Activated T-helper 1 cell treated with anti-CD3 and anti-CD28 coated beads, Interleukin-12 subunit alpha, Interleukin-12 subunit beta, Interleukin-2, Interleukin-4 antibody, amounts not matched to agents 30 ng/mL and 10 ng/mL and 1 ng/mL, durations not matched to agents 14 hours and 24 hours and 36 hours (primary cell): ENCODE measurements at places on chromosomes 12 and 14. TPM values are rescaled to one million over a fixed set of nuclear protein-coding genes. Genes with fewer than 3 reads are reported as not detected.
A peak's percentile ranks its signal among the peaks of the same experiment; 100 is the strongest.

GRCh38 chr12:3216726-3217682 is 139.8 kb downstream of the TSPAN9 start:
- H3K4me1 ChIP-seq: no peaks in the 10 kb centered on the region
- H3K27me3 ChIP-seq: peaks cover 2% of the 10 kb centered on the region
- H3K27ac ChIP-seq: no peak overlapping the region
- no peaks in the 10 kb centered on the region for H3K36me3 ChIP-seq
- DNase-seq: no peak

Gene RPGRIP1
- total RNA-seq: not detected in 2 replicates

GRCh38 chr14:34119107-34119858 is 168.4 kb upstream of the EGLN3 start:
- no peak overlapping the region for H3K27ac ChIP-seq
- H3K4me3 ChIP-seq: no peak overlapping the region
- H3K36me3 ChIP-seq: no peaks in the 10 kb centered on the region
- H3K4me1 ChIP-seq: peaks cover 6% of the 10 kb centered on the region
- DNase-seq: no peak
- peaks cover 18% of the 10 kb centered on the region for H3K27me3 ChIP-seq

GRCh38 chr12:8096281-8096915 is 14.3 kb downstream of the NECAP1 start:
- no peak for DNase-seq
- H3K4me3 ChIP-seq: no peak overlapping the region
- peaks cover 4% of the 10 kb centered on the region for H3K4me1 ChIP-seq
- H3K27me3 ChIP-seq: no peaks in the 10 kb centered on the region
- H3K27ac ChIP-seq: no peak overlapping the region

- no peak overlapping the region for H3K27ac ChIP-seq
- H3K4me3 ChIP-seq: no peak overlapping the region
- H3K36me3 ChIP-seq: peaks cover 1% of the 10 kb centered on the region
- peaks cover 11% of the 10 kb centered on the region for H3K4me1 ChIP-seq
- peaks cover 59% of the 10 kb centered on the region for H3K27me3 ChIP-seq
- no peak for DNase-seq
Measured at GRCh38 chr12:107775093-107775721, 703 bp downstream of the ASCL4 start.

Gene PAPLN
- total RNA-seq: 0.39 and 0.96 TPM in 2 replicates

GRCh38 chr14:23601845-23602180 is 23.2 kb upstream of the JPH4 start:
- peaks cover 2% of the 10 kb centered on the region for H3K27me3 ChIP-seq
- DNase-seq: no peak
- H3K36me3 ChIP-seq: no peaks in the 10 kb centered on the region
- H3K4me1 ChIP-seq: peaks cover 12% of the 10 kb centered on the region

GRCh38 chr14:102591372-102591943 is 991 bp upstream of the RCOR1 start:
- peaks cover 4% of the 10 kb centered on the region for H3K36me3 ChIP-seq
- no peak for DNase-seq
- H3K27ac ChIP-seq: peak overlapping the region; percentile 23
- peaks cover 1% of the 10 kb centered on the region for H3K27me3 ChIP-seq
- H3K4me3 ChIP-seq: peak overlapping the region; percentile 78

GRCh38 chr14:73748858-73749357 is 34.7 kb upstream of the PNMA1 start:
- no peak for DNase-seq
- H3K4me1 ChIP-seq: peaks cover 98% of the 10 kb centered on the region
- H3K4me3 ChIP-seq: peak overlapping the region; percentile 12
- H3K36me3 ChIP-seq: no peaks in the 10 kb centered on the region
- no peaks in the 10 kb centered on the region for H3K27me3 ChIP-seq
- peak overlapping the region; percentile 70 for H3K27ac ChIP-seq

- H3K36me3 ChIP-seq: no peaks in the 10 kb centered on the region
- H3K27ac ChIP-seq: no peak overlapping the region
- no peak for DNase-seq
- H3K4me3 ChIP-seq: no peak overlapping the region
- H3K27me3 ChIP-seq: no peaks in the 10 kb centered on the region
Measured at GRCh38 chr14:104086210-104086660, 735 bp downstream of the ASPG start.

GRCh38 chr14:92103363-92103989 is 2.9 kb downstream of the ATXN3 start:
- H3K27me3 ChIP-seq: no peaks in the 10 kb centered on the region
- H3K4me1 ChIP-seq: peaks cover 43% of the 10 kb centered on the region
- no peak for DNase-seq

DNA sequence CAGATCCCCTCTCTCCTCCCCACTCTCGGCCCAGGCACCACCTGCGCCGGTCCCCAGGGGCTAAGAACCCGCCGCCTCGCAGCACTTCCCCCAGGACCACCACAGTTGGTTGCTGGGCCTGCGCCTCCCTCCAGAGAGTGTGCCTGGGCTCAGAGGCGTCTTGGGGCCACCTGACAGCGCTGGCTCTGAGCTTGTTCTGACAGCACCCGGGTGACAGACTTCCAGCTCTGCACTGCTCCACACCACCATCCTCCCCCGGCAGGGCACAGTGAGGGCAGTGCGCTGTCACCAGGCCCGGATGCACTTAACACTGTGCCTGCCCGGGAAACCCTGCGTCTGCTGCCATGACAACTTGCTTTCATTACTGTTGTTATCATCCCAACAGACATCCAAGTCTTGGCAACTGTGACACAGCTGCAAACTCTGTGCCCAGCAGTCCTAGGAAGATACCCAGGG is 6.6 kb downstream of the BRF1 start:
- DNase-seq: peak; percentile 73
- peaks cover 44% of the 10 kb centered on the region for H3K4me1 ChIP-seq
- no peaks in the 10 kb centered on the region for H3K27me3 ChIP-seq
- H3K36me3 ChIP-seq: peaks cover 9% of the 10 kb centered on the region
- H3K4me3 ChIP-seq: peak overlapping the region; percentile 76
- peak overlapping the region; percentile 97 for H3K27ac ChIP-seq

- peaks cover 3% of the 10 kb centered on the region for H3K36me3 ChIP-seq
- no peak for DNase-seq
- H3K27me3 ChIP-seq: no peaks in the 10 kb centered on the region
- H3K4me3 ChIP-seq: no peak overlapping the region
- no peak overlapping the region for H3K27ac ChIP-seq
Measured at GRCh38 chr12:123478762-123479161, 20.8 kb downstream of the SNRNP35 start.
